ENCODE measurements at places on chromosomes 7 and 10. TPM values are rescaled to one million over a fixed set of nuclear protein-coding genes. Genes with fewer than 3 reads are reported as not detected.

GRCh38 chr10:56881218-56881617 is 520.2 kb upstream of the ZWINT start:
- DNase-seq = no peak

DNA sequence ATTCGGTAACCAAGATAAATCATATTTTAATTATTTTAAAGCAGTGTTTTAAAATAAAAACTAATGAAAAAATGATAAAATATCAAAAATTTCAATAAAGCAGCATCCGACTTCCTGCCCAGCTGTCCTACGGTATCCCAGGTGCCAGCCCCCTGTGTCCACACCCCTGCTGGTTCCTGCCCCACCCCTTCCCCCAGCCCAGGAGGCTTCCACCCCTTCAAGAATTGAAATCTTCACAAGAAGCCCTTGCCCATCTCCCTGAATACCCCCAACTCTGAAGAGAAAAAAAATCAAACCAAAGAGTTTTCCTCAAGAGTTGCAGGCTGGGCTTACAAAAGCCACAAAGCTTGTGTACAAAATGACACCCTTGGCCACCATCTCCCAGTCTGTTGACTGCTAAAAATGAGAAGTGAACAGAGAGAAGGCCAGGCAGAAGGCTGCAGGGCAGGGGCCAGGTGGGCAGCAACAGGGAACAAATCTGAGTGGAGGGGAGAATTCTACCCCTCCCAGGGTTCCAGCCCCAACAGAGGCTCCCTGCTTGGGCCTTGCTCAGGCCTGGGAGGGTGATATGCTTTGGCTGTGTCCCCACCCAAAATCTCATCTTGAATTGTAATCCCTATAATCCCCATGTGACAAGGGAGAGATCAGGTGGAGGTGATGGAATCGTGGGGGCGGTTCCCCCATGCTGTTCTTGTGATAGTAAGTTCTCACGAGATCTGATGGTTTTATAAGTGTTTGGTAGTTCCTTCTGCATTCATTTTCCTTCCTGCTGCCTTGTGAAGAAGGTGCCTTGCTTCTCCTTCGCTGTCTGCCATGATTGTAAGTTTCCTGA is 14.5 kb downstream of the GPRIN2 start:
- DNase-seq = no peak

GRCh38 chr10:130998046-130998435 is 313.5 kb downstream of the TCERG1L start:
- DNase-seq = no peak

GRCh38 chr10:92342796-92343195 is 51.8 kb downstream of the MARCHF5 start:
- DNase-seq = peak; percentile 32

GRCh38 chr7:135800560-135800959 is 51.9 kb upstream of the FAM180A start:
- DNase-seq = no peak

TRPV5 gene
- total RNA-seq = not detected

DNA sequence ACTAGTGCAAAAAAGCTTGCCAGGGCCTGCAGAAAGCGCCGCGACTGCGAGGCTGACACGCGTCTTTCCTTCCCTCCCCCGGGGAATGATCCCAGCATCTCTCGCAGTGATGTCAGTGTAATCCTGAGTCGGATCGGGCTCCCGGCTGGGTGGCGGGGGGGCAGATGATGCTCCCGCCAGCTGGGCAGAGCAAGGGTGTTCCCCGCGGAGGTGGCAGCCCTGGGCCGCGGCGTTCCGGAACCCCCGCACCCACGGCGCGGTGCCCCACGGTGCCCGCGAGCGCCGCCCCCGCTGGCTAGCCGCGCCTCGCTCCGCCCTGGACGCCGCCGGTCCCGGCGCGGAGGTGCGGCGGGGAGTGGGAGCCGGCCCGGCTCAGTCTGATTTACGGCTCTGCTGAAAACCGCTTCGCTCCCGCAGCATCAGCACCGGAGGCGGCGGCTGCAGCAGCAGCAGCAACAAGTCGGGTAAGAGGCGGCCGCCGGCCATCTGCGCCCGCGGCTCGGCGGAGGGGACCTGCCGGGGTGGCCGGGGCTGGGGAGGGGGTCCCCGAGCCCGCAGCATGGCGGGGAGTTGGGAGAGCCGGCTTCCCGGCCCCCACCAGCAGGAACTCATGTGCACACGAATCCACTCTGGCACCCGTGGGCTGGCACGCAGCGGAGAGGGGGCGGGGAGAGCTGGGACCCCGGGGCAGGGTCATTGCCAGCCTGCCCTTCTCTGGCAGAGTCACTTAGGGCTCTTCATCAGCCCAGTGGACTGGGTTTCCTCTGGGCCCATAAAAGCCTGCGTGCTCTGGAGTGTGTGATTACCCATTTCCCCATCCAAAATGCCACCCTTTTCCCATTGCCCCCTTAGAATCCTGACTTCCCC is at the start of gene ZNF365:
Gene ZNF365 (plus strand): TSS at position 375 of the 867 bp plus-strand sequence. CDS start 1,825 bp downstream, outside the sequence.
- peak; percentile 52 for DNase-seq

GRCh38 chr10:96517284-96517683 is 3.6 kb upstream of the TLL2 start:
- no peak for DNase-seq

GRCh38 chr7:36037121-36037662 is 115.9 kb upstream of the EEPD1 start:
- DNase-seq = peak; percentile 93

- DNase-seq = no peak
Observed at GRCh38 chr10:1212571-1213141, 156.5 kb downstream of the WDR37 start.

NEUROG3 gene
- not detected for total RNA-seq

GRCh38 chr7:84981055-84981976 is 205.5 kb downstream of the SEMA3D start:
- DNase-seq = no peak

DNA sequence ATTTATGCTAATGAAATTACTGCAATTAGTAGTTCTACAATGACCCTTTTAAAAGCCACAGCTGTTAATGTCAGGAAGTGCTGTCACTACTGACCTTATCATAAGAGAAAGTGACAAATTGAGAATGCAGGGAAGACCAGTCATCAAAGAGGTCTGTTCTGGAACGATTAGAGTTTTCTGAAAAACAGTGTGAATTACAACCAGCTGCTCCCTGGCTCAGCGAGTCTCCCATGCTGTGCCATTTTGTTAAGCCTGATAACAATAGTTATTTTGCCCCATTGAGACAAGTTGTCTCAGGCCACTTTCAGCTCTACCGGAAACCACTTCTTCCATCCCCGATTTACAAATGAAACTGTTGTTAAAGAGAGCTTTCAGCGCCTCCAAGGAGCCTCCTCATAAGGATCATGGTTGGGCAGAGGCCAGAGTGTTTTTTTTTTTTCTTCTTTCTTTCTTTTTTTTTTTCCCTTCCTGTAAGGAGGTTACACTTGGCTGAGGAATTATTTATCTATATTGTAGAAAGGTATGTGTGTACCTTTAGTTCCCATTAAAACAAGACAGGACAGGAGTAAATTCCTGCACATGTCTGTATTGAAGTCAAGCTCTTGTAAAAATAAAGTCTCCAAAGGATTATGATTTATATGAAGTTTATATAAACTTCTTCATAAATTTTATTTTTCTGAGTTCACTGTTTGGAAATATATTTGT is 173.6 kb downstream of the CDCA7L start:
- DNase-seq = no peak

DNA sequence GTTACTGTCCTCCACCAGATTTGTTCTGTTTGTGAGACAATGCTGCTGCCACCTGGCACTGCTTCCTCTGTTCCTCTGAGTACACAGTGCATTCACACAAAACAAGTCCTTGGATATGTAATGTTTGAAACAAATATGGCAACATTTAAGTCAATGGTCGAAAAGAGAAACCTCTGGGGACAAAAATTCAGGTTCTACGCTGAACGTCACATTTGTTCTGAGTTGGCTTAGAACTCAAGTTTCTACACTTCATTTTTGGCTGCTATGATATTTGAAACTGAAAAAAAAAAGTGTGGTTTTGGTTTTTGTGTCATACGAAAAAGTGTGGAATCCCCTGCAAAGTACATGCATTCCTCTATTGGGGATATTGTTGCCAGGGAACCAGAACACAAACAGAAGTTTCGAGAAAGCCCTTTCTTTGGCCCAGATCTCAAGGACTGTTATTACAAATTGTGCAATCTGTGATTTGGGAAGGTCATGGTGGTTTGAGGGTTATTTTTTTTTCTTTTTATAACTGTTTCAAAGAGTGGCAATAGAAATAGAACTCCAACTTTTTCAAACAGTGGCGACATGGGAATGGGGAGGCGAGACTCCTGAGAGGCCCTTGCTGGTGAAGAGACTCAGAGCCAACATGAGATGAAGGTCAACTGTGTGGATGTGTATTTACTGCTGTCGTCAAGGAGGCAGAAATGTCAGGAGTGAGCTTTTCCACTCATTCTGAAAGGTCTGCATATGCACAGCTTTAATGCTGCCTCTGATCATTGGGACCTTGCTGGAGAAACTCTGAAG is 127.5 kb downstream of the CUBN start:
- peak; percentile 98 for DNase-seq

DNA sequence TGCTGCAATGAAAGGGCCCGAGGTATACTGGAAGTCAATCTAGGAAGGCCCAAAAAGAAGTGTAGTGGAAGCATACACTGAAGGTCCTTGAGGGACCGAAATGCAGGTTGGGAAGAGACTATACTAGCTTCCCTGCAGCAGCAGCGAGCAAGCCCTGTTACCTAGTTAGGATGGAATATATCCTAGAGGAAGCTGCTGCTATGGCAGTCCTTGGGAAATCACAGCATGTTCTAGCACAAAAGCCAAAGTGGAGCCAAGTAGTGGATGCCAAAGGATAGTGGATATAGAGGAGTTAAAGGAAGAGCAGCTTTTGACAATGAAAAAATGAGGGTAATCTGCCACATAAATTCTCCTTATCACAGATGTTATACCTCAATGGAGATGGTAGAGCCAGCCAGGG is 123.8 kb upstream of the STARD3NL start:
- no peak for DNase-seq

GRCh38 chr7:29955799-29956486 is 33.7 kb downstream of the SCRN1 start:
- DNase-seq = no peak

TNPO3 gene
- 49.2 TPM for total RNA-seq

- DNase-seq = no peak
Observed at GRCh38 chr7:1593091-1593866, 23.4 kb upstream of the PSMG3 start.

DNA sequence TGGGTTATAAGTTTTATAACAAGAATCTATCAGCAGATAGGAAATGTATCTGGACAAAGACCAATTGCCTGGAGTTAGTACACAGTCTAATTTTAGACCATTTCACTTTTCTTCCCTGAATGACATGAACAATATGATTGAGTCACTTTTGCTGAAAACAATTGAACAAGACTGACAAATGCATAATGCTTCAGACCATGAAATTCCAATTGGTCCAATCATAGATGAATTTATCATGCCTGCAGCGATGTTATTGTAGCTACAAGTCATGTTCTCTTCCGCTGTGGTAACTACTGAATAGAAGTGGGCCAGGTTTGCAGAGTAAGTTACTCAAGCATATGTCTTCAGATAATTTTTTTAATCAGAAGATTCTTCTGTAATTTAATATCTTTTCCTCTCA is 73.4 kb downstream of the VSTM2A start:
- DNase-seq = peak; percentile 22

GRCh38 chr10:89627830-89628229 is 17.2 kb downstream of the PANK1 start:
- DNase-seq = no peak

DNA sequence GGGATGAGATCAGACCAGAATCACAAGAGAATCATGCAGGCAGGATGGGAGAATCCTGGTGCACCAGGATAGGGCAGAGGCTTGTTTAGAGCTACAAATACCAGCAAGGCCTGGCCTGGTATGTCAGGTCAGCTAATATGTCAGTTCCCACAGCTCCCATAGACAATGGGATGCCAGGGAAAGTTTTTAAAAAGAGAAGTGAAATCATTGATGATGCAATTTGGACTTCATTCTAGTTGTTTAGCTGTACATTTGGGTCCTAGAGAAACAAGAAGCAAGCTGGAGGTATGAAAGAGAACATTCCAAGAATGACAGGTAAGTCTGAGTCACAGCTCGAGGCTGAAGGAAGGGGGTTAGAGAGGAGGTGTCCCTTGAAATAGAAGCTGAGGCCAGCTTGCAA is 45.2 kb downstream of the GPR141 start:
- no peak for DNase-seq

GTF2IRD1 gene
- 20.4 TPM for total RNA-seq

- DNase-seq = no peak
Observed at GRCh38 chr7:151451156-151451555, 11.2 kb upstream of the CRYGN start.

DNA sequence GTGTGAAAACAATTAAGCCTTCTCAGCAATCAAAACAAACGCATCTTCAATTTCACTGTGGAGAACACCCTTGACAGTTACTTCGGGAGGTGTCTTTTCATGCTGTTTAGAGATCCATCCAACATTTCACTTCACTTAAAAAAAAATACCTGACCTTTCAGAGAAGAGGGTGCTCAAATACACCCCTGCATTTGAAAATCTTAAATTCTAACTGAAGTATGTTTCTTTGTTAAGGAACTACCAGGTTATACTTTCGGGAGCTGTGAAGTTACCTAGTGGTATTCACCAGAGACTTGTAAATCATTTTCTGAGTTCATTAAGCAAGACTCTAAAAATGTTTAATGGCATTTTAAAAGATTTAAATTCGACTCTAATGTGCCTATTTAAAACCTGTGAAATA is 38.8 kb downstream of the CNPY1 start:
- no peak for DNase-seq

- no peak for DNase-seq
Observed at GRCh38 chr10:31148951-31149350, 117.3 kb upstream of the ZNF438 start.

GRCh38 chr10:58588673-58589265 is 76.1 kb downstream of the BICC1 start:
- DNase-seq = no peak

GRCh38 chr10:63466144-63466935 is 563 bp upstream of the JMJD1C start:
- DNase-seq = peak; percentile 58

TMEM176A gene
- total RNA-seq = 0.31 TPM

ARPC1A gene
- total RNA-seq = 185 TPM

GRCh38 chr10:44240584-44241205 is 144.2 kb downstream of the CXCL12 start:
- peak; percentile 60 for DNase-seq

- no peak for DNase-seq
Observed at GRCh38 chr10:124341768-124342135, 77.0 kb downstream of the OAT start.

LRIT1 gene
- total RNA-seq = not detected

SPDYE9 gene
- not detected for total RNA-seq

TMEM130 gene
- 8.9 TPM for total RNA-seq

- no peak for DNase-seq
Observed at GRCh38 chr7:20293336-20293735, 37.4 kb upstream of the ITGB8 start.

- DNase-seq = no peak
Observed at GRCh38 chr7:106520962-106521514, 139.9 kb downstream of the CCDC71L start.

HABP2 gene
- not detected for total RNA-seq

NEURL1 gene
- total RNA-seq = 1.5 TPM
